Inflammatory macrophage treated with lipopolysaccharide for 1 hour (primary cell): ENCODE measurements at places on chromosomes 4 and X.

- no peak for DNase-seq
Measured at GRCh38 chrX:50853399-50853798, 39.4 kb upstream of the SHROOM4 start.

DNA sequence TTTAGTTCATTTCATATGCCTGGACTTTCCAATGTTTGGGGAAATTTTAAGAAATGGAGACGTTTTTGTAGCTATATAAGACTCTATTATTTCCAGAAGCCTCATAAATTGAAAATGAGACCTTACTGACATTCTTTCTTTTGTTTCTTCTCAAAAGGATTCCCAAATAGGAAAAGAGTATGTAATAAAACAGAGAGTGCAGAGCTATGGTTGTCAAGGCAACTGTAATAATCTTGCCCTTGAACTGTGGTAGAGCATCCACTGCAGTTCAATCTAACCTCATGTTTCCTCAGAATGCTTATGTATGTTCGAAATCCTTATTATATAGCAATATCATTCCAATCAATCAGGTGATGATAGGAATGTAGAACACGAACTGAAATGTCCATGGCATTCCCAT lies 54.1 kb downstream of the AMELX start:
- DNase-seq: no peak

DNA sequence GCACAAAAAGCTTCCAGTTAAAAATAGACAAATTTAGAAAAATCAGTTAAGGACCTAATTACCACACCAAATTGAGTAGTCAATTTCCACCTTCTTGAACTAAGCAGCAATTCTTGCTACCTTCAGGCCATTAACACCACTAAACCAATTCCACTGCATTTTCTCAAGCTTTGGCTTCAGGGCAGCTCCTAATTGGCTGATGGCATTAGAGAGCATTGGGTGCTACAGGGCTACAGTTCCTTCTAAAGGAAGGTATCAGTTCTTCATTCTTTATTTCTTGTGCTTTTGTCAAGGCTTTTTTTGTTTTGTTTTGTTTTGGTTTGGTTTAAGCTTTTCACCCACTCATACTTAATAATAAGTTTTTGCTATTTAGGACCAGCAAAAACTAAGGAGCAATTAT lies 90.2 kb upstream of the FAM241A start:
- no peak for DNase-seq

GRCh38 chr4:186472948-186473347 lies 82.4 kb downstream of the MTNR1A start:
- DNase-seq: no peak

GRCh38 chrX:40504801-40505605 lies 75.8 kb upstream of the ATP6AP2 start:
- no peak for DNase-seq

DNA sequence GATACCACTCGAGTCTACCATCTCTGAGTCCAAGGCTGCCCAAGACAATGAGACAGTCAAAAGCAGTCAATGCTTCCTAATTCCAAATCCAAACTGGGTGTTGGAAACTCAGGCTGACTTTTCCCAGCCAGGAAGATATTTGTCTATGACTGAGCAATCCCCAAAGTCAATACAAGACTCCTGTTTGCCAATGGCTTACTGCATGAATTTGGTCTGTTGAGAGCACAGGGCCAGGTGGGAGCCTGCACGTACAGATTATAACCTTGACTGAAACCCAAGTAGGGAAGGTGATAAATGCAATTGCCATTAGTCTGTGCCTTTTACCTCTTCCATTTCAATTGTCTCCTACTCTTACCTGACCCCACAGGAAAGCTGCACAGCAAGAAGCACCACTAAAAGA lies 72.6 kb upstream of the PPARGC1A start:
- DNase-seq: no peak

DNA sequence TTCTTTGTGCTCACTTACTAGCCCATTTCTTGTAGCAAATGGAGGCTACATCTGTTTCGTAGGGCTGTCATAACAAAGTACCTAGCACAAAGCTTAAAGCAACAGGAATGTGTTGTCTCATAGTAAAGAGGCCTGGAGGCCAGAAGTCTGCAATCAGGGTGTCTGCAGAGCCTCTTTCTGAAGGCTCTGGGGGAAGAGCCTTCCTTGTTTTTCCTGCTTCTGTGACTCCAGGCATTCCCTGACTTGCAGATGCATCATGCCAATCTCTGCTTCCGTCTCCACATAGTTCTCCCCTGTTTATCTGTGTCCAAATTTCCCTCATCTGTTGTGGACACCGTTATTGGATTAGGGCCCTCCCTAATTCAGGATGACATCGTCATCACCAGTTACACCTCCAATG lies 67.1 kb downstream of the SHROOM2 start:
- DNase-seq: no peak

DNA sequence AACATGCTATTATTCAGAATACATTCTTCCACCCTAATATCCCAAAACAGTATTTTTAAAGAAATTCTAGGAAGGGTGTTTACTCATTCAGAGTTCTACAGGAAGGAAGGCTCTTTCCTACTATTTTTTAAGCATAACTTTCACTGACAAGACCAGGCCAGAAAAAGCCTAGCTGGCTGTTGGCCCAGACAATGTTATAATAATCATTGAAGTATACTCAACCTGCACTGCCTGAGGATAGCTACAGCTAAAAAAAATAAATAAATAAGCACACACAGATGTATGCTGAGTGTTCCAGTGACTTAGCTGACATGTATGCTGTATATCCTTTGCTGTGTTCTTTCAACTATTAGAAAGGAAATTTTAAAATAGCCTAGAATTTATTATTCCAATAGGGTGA lies 145.8 kb upstream of the SPRY1 start:
- DNase-seq: no peak

DNA sequence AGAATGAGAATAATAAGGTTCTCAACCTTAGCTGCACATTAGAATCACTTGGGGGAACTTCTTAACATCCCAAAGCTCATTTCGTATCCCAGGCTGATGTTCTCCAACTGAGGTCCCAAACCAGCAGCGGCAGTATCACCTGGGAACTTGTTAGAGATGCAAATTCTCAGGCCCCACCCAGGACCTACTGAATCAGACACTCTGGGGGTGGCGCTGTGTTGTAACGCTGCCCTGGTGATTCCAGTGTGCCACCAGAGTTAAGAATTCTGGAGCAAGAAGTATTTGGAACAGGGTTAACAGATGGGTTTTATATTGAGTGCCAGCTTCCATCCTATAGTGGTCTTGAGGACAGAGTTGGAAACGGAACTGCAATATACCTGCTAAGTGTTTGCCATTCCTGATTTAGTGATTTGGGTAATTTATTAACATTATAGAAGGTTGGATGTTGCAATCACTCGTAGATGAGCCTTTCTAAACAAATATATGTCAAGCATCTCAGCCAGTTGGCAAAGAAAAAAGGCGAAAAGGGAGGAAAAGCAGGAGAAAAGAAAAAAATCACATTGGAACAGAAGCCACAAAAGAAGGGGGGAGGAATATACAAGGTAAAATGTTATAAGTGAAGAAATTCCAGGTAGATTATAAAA lies 141.0 kb downstream of the ARX start:
- no peak for DNase-seq

DNA sequence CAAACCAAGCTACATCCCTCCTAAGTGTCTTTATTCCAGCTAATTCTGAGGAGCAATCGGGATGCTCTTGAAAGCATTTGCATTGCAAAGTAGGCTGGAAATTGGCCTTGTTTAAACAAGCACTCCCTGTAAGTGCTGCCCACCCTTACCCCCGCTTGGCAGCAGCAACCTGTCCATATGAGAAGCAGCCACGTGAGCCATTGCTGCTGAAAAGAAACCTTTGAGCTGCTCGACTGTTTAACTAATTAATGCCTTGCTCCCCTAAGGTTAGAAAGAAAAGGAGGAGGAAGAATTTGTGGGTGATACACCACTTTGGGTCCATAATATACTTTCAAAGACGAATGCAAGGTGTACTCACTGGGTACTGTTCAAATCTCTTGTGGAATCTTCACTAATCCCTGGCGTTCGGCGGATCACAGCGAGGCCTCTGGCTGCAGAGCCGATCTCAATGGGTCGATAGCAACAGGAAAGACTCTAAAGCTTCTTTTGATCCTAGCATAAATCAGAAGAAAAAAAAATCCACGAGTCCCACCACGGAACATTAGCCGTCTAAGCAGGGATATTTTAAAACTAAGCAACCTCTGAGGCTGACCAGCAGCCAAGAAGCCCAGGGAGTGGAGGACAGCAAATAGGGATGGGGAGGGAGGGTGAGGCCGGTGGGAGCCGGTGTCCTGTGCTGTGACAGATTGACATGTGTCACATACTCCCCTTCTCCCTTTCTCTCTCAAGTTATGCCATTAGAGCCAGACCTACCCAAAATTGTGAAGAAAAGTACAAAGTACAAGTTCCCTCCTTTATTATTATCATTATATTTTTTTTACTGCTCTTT lies 37.2 kb upstream of the MGST2 start:
- no peak for DNase-seq

GRCh38 chrX:22575161-22575845 lies 302.6 kb downstream of the CBLL2 start:
- no peak for DNase-seq

- DNase-seq: no peak
Measured at GRCh38 chrX:39507617-39508299, 590.0 kb downstream of the BCOR start.

- DNase-seq: no peak
Measured at GRCh38 chr4:82515705-82516104, 46.1 kb downstream of the TMEM150C start.

DNA sequence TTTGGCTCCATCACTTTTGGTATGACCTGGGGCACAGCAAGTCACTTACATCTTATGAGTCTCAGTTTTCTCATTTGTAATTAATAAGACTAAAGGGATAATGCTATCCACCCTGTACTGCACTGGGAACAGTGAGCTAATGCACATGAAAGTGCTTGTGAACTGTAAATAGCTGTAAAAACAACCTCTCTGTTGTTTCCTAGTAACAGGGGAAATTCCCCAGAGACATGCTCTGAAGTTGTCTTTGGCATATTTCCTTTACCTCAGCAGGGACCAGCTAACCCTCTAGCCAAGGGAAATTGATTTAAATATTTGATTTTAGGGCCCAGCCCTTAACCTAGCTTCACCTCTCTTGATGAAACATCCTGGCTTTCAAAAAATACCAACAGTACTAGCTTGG lies 6.1 kb upstream of the CYSLTR1 start:
- no peak for DNase-seq

DNA sequence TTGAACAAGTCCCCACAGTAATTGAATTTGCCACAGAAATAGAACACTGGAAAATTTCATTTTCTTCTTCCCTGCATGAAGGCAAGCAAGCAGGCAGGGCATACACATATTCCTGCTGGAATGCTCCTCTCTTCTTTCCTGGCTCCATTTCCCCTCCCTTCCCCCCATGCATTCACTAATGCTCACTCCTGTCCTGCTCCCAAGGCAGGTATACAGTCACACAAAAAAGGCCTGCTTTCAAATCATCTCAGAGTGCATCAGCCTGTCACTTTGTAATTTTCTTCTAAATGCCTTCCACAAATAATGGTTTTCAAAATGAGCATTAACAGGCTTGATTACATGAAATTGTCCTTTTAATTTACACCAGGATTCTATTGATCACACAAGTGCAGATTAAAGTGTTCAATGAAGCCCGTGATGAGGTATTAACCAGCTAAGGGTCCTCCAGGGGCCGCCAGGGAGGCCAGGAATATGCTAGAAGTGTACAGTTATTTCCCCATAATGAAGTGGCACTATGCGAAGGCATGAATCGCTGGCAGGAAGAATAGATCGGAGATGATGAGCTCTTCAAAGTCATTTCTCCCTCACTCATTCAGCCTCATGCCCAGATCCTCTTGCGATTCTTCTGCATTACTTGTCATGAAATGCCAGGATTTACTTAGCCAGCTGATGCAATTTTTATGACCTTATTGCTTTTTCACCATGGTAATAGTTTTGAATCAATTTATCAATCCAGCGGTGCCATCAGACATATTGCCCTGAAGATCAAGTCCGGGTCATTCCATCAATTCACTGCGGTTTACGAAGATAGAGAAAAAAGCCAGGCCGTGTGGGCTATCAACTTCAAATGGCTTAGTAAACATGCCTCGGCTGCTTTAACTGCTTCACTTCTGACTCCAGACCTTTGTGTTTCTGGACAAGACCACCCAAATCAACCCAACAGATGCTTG lies 243.5 kb downstream of the GPAT3 start:
- DNase-seq: no peak

DNA sequence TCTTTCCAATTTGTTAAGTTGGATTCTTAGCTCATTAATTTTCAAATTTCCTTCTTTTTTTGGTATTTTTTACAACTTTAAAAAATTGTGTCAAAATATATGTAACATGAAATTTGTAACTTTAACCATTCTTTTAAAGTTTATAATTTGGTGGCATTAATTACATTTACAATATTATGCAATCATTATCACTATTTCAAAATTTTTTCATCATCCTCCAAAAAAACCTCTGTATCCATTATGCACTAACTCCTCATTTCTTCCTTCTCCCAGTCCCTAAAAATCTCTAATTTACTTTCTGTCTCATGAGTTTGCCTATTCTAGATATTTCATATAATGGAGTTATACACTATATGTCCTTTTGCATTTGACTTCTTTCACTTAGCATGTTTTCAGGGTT lies 4.7 kb upstream of the FAM47E start:
- DNase-seq: no peak

DNA sequence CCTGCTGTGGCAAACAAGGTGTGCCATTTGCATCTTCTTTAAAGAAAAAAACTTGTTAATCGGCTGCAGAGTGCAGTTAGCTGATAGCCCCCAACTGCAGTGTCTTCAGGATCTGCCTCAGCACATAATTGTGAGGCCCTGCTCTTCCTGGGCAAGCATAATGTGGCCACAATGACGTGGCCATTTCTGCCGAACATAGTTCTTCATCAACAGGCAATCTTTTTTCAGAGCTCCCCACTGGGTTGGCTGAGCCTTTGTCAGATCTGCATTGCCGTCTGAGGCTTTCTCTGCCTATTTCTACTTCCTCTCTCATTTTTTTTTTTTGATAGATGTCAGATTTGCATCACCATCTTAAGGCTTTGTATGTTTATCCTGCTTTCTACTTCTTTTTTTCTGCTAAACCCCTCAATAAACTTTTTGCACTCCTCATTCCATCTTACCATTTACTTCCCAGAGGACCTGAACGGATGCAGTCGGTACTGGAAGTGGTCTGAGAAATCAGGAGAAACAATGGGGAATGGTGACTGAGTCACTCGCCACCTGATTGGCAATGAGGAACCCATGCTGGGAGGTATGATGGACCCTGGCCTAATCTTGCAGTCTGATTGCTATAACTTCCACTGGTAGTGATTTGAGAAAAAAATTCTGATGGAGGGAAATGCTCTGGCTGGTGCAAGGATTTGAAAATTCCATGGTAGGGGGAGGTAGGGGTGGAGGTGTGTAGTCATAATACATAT lies 21.2 kb upstream of the TAB3 start:
- no peak for DNase-seq

- no peak for DNase-seq
Measured at GRCh38 chrX:100650841-100651240, 6.8 kb downstream of the SRPX2 start.

- DNase-seq: no peak
Measured at GRCh38 chr4:122830426-122831095, 3.9 kb downstream of the FGF2 start.

DNA sequence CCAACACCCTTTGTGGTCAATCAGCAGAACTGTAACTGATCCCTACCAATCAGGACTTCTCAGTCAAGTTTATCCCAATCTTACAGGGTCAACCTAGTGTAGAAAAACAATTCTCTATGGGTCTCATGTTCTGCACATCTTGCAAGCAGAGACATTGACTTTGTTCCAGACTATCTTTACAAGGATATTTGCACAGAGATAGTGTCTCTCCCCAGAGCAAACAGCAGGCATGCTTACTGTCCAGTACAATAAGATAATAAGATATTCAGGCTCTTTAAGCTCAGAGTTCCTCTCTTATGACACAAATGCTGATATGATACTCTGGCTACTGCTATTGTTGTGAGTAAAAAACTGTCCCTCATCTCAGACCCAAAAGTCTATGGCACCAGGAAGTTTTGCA lies 53.2 kb downstream of the ACSL4 start:
- DNase-seq: no peak
